A549 treated with DMSO at 1 μM for 4 hours (cell line): ENCODE measurements at places on chromosomes 11 and 22. TPM values are rescaled to one million over a fixed set of nuclear protein-coding genes. Genes with fewer than 3 reads are reported as not detected.

The LBHD1 gene
- 4.4 to 6.6 TPM (median 5.4 TPM) in 5 replicates for total RNA-seq

The RPUSD4 gene
- 17.8 to 20.6 TPM (median 19.2 TPM) in 5 replicates for total RNA-seq

The LAYN gene
- total RNA-seq: 4.2 to 6.0 TPM (median 5.6 TPM) in 5 replicates

The PICALM gene
- 84.6 to 110 TPM (median 101 TPM) in 5 replicates for total RNA-seq

The TMEM151A gene
- 2.0 to 3.5 TPM (median 3.2 TPM) in 5 replicates for total RNA-seq

The CNGA4 gene
- 0.07 to 0.10 TPM (median 0.08 TPM) in 3 of 5 replicates, not detected in the others for total RNA-seq

The OR8D1 gene
- not detected in 5 replicates for total RNA-seq

The CD3D gene
- not detected in 5 replicates for total RNA-seq
